Suprapubic skin (tissue), 4 donors: ENCODE measurements at places on chromosomes 11 and 22. TPM values are rescaled to one million over a fixed set of nuclear protein-coding genes. Genes with fewer than 3 reads are reported as not detected.

GRCh38 chr22:40535642-40536041, 100.9 kb downstream of the MRTFA start:
- no peak overlapping the region for H3K4me3 ChIP-seq
- no peaks in the 10 kb centered on the region for H3K36me3 ChIP-seq
- peaks cover 45% of the 10 kb centered on the region for H3K4me1 ChIP-seq

- no peak for DNase-seq
- no peak overlapping the region for H3K27ac ChIP-seq
- no peaks in the 10 kb centered on the region for H3K36me3 ChIP-seq
- H3K4me1 ChIP-seq = no peaks in the 10 kb centered on the region
Measured at GRCh38 chr11:134818516-134818915, 406.5 kb upstream of the B3GAT1 start.

GRCh38 chr22:40611606-40612005, 24.9 kb downstream of the MRTFA start:
- DNase-seq = no peak
- H3K4me3 ChIP-seq = no peak overlapping the region
- H3K36me3 ChIP-seq = no peaks in the 10 kb centered on the region
- H3K27ac ChIP-seq = no peak overlapping the region
- peaks cover 23% of the 10 kb centered on the region for H3K4me1 ChIP-seq

- H3K27ac ChIP-seq = no peak overlapping the region
- no peaks in the 10 kb centered on the region for H3K27me3 ChIP-seq
- H3K4me1 ChIP-seq = peaks cover 7% of the 10 kb centered on the region
- H3K4me3 ChIP-seq = no peak overlapping the region
- no peak for DNase-seq
Measured at GRCh38 chr11:123047947-123048293, 14.0 kb downstream of the HSPA8 start.

The CUL5 gene
- total RNA-seq = 38.7 TPM
